Erythroblast (primary cell): ENCODE measurements at places on chromosomes 3 and 15.
A peak's percentile ranks its signal among the peaks of the same experiment; 100 is the strongest.

DNA sequence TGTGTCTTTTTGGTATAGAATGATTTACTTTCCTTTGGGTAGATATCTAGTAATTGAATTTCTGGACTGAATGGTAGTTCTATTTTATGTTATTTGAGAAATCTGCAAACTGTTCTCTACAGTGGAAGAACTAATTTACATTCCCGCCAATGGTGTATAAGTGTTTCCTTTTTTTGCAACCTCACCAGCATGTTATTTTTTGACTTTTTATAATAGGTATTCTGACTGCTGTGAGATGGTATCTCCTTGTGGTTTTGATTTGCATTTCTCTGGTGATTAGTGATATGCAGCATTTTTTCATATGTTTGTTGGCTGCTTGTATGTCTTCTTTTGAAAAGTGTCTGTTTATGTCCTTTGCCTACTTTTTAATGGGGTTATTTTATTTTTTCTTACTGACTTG is 607.2 kb downstream of the OTOL1 start:
- DNase-seq = no peak

GRCh38 chr3:139537361-139537760 is 2.2 kb downstream of the RBP1 start:
- no peak for DNase-seq

- DNase-seq = no peak
These were observed 69.3 kb downstream of the SMAD6 start for GRCh38 chr15:66771351-66771650.

GRCh38 chr3:14555835-14556234 is 15.7 kb upstream of the GRIP2 start:
- DNase-seq = no peak

DNA sequence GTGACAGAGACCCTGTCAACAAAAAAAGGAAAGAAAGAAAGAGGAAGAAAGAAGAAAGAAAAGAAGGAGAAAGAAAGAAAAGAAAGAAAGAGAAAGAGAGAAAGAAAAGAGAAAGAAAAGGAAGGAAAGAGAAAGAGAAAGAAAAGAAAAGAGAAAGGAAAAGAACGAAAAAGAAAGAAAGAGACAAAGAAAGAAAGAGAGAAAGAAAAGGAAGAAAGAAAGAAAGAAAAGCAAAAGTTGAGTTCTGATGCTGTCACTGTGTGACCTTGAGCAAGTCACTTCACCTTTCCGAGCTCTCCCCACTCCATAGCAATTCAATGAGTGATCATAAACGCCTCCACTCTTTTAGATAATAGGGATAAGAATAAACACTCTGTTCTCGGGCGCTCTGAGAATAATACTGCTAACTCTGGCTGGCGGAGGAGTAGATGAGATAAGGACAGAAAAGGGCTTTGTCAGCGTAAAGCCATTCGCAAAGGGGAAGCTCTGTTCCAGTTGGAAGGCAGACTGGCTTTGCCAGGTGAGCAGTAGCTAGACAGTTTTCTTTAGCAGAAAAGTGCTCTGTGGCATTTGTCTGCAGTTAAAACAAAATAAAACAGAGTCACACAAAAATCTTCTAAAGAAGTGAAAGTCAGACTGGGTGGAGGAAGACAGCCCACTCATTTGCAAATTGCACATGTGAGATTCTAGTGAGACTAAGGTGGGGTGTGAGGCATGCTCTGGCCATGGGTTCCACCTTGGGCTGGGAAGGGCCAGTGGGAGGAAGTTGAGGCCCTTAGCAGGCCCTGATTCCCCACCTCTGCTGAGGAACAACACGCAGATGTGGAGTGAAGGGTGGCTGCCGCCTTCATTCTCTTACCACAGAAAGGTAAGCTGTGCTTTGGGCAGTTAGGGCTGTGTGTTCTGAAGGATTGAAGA is 9.6 kb upstream of the FLNB start:
- DNase-seq = peak; percentile 31

DNA sequence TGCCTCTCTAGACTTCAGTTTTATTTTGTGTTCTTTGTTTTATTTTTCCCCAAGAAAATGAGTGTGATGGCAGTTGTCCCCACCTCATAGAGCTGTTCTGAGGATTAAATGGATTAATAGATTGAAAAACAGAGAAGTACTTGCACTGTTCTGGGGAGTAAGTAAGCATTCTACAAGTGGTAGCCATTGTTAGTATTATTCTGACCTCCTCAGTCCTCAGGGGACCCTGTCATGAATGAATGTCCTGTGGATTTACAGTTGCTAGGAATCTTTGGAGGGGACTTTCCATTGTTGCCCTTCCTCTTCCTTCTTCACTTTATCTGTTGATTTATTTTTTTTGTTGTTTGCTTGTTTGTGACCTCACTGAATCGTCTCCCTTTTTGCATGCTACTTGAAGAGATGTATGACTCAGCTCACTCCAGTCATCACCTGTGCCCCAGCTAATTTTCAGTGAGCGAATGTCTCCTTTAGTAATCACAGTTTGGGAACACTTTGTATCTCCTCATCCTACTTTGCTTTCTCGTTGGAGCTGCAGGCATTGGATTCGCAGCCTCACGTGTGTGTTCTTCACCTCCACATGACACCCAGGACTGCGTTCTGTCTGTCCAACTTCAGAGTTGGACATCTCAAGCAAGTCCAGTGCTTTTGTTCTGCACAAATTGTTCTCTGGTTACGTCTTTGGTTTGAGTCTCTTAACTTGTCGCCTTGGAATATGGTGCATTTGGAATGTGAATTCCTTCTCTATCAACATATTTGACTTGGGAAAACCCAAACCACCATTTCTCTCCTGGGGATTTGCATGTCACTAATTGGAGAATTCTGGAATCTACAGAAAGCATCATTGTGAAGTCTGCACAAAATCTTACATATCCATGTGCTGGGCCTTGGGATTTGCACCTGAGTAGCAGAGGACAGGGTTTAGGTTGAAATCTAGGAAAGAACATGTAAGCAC is 54.5 kb downstream of the LRTM1 start:
- no peak for DNase-seq
